WERI-Rb-1 (cell line): ENCODE measurements at places on chromosomes 1 and 21.
A peak's percentile ranks its signal among the peaks of the same experiment; 100 is the strongest.

DNA sequence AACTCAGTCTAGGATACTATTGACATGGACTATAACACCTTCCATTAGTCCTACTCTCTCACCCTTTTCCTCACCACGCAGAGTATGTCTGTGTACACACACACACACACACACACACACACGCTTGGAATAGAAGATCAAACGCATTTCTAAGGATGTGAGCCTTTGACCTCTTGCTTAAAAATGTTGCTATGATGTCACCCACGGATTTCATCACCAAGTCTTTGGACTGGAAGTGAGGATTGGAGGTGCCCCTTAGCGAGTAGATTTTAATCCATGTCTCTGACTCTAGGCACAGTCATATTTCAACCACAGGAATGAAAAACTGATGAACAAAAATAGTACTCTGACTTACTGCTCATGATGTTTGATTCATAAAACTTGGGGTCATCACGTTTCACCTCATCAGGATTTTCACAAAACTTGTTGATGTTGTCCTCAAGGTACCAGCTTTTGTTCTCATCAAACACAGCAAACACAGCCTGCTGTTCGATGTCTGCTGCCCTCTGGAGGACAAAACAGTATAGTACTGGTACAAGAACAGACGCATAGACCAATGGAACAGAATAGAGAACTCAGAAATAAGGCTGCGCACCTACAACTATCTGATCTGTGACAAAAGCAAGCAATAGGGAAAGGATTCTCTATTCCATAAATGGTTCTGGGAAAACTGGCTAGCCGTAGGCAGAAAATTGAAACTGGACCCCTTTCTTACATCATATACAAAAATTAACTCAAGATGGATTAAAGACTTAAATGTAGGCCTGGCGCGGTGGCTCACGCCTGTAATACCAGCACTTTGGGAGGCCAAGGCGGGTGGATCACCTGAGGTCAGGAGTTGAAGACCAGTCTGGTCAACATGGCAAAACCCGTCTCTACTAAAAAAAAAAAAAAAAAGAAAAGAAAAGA, 39.9 kb downstream of the F5 start:
- DNase-seq = peak; percentile 24

GRCh38 chr1:9331558-9332346, 39.1 kb downstream of the SPSB1 start:
- no peak for DNase-seq

DNA sequence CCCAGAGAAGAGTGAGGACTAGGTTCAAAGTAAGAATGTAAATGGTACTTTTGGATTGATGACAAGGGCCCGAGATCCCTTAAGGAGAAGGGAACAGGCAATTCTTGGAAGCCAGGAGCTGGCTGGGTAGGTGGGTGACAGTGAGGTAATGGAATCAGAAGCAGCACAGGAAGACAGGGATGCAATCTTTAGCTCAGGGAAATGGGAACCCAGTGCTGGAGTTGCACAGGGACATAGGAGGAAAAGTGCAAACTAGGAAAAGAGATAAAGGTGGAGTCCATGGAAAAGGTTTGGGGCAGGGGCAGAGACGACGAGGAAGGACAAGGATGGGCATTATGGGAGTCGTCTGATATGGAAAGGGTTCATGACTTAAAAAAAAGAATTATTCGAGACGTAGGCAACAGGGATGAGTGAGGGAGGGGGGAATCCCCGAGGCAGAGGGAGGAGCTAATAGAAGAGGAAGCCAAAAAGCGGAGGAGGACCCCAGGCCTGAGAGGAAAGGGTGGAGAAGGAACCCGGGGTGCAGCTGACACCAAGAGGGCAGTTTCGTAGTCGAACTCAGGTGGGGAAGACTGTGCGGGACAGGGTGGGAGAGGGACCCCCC, 495 bp downstream of the PI4KB start:
- DNase-seq = peak; percentile 70

DNA sequence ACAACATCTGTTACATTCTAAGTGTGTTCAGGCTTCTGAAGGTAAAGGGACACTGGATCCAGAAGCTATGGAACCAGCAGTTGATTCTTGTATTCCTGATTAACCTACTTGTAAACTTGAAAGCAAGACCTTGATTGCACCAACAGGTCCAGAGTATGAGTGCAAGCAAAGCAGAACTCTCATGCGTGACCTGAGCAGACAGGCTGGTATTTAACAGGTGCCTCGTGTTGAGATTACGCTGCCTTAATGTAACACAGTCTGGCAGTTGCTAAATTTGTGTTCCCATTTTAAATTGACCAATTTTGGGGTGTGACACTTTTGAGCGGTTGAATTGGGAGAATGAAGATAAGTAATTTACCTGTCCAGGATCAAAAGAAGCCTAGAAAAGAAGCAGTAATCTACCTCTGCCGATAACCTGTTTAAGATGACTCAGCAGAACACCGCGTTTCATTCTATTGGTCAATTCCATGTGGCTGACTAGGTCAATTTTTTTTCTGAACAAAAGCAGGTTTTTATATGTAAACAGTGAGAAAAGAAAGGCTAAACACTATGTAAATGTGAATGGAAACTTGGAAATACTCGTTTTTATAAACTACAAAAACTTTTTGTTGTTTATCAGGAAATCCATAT, 147.6 kb downstream of the DYRK1A start:
- DNase-seq = no peak

GRCh38 chr1:183218027-183218618, 32.1 kb downstream of the LAMC2 start:
- DNase-seq = peak; percentile 10

DNA sequence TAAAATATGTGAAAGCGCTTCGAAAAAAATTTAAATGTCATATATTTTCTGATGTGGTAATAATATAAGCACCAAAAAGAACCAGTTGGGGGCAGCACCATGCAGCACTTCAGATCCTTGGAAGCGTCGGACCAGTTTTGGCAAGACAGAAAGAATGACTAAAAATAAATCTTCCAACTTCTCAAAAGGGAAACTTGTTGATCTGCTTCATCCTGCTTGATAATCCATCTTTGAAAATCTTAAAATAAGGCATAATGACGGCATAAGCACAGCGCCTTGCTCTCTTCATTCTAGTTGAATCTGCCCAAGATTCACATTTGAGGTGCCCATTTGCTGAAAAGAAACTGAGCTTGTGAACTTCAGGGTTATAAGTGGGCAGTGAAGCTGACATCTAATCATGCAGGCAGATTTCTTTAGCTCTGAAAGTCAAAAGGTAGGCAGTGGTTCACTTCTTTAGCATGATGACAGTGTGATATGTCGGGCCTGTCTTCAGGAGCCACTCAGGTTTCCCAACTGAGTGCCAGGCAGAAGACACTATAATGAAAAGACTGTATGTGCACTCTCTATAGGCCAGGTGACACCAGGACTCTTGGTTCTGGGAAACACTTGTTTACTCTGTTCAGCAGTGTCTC, 19.8 kb upstream of the MUTYH start:
- DNase-seq = peak; percentile 44

DNA sequence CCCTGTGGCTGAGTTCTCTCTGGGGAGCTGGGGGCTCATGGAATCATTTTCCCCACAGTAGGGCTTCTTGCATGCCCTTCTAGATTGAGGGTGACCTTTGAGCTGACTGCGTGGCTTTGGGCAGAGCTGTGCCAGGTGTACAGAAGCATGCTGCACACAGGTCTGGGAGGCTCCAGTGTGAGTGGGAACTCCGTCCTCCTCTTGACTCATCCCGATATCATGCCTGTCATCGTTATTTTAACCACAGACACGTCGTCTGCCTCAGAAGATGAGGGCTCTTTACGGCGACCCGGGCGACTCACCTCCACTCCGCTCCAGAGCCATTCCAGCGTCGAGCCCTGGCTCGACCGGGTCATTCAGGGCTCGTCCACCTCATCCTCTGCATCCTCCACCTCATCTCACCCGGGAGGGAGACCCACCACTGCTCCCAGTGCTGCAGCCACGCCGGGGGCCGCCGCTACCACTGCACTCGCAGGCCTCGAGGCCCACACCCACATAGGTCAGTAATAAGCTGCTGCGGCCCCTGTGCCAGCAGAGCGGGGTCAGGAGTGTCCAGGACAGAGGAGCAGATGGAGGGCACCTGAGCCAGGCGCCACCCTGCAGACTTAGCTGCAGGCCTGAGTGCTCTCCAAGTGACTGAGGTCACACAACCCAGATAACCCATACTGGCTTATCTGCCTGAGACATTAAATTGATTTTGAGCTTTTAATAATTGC, 39.8 kb downstream of the DIP2A start:
- DNase-seq = no peak

GRCh38 chr1:89876463-89876862, 55.6 kb downstream of the LRRC8D start:
- no peak for DNase-seq

DNA sequence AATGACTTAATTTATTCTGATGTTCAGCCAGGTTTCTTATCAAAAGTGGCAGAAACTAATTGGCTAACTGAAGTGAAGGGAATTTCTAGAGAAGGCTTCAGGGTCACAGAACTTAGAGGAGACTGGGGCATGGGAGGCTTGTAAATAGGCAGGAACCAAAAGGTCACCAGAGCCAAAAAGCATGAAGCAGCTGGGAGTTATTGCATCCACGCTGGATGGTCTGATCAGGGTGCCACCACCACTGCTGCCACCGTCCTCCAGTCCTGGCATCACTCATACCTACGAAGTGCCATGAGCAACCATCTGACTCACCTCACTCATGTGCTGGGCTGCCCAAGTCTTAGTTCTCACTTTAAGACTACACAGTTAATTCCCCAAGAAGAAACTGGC, 82.5 kb upstream of the DPH5 start:
- DNase-seq = no peak

- DNase-seq = no peak
Observed at GRCh38 chr1:167656657-167657056, 26.6 kb downstream of the RCSD1 start.

GRCh38 chr1:205365945-205366463, 9.3 kb upstream of the KLHDC8A start:
- no peak for DNase-seq

GRCh38 chr1:178127482-178128191, 33.7 kb downstream of the RASAL2 start:
- DNase-seq = no peak

- DNase-seq = no peak
Observed at GRCh38 chr1:233598891-233599541, 14.9 kb upstream of the KCNK1 start.

GRCh38 chr21:34871026-34871908, 177.8 kb downstream of the RUNX1 start:
- no peak for DNase-seq

DNA sequence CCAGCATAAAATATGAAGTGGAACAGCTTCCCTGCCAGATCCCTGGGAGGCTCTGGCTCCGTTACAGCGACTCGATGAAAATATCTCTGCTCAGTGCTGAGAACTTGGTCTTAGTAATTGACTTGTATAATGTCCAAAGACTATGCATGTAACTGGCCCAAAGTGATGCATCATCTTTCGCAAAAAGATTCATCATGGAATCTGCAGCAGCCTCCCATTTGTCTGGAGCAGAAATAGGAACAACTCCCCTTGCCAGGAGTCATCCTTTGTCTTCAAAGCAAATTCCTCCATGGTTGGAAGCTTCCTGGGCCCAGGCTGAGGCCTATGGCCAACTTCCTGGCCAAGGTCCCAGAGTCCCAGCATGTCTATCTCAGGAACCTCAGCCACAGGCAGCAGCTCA, 16.9 kb upstream of the SLC6A17 start:
- DNase-seq = no peak

DNA sequence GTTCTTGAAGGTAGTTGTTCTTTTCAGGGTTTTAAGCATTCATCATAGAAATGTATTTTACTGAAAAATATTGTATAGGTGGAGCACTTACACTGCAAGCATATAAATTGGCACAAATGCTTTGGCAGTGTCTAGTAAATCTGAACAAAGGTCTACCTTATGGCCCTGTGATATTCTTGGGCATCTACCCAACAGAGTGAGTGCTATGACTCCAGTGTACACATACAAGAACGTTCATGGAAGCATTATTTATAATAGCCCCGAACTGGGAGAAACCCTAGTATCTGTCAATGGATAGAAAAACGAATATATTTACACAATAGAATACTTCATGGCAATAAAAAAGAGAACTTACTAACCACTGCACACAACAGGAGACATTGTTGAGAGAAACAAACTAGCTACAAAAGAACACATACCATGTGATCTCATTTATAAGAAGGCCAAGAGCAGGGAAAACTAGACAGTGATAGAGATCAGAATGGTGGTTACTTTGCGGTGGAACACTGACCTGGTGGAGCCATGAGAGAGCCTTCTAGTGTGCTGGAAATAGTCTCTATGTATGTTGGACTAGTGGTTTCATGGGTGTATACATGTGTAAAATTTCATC, 96.0 kb downstream of the MAB21L3 start:
- no peak for DNase-seq

- DNase-seq = no peak
Observed at GRCh38 chr1:162144853-162145252, 75.4 kb downstream of the NOS1AP start.

- DNase-seq = no peak
Observed at GRCh38 chr1:99600782-99601181, 45.1 kb upstream of the PALMD start.

DNA sequence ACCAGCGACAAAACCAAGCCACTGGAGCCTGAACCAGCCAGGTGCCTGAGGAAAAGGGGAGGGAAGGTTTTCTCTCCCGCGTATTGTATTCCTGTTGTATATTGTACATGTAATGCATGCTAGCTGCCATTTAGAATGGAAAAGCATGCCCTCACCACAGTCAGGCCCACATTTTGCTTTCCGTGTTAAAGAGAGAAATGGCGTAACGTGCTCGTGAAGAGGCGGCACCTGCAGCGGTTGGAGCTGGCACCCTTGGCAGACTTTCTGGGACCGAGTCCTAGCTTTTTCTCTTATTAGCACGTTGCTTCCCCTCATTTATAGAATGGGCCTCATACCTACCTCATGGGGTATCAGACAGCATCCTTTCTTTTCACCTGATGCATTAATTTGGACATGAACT, 135.3 kb upstream of the IRF2BP2 start:
- no peak for DNase-seq

DNA sequence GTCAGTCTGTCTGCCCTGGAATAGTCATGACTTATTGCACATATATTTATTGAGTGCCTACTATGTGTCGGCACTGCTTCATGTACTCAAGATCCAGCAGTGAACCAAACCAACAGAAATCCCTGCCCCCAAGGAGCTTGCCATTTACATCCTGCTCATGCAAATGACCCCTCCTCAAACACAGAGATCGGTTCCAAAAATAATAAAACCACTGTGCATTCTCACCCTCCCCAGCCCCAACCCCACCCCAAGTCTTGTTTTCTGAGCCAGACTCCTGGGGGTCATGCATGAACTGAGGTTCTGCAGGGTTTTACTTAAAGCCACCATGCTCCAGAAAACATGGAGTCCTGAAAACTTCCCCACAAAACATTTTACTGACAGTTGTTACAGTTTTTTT, 61.9 kb downstream of the KIAA0040 start:
- DNase-seq = no peak

DNA sequence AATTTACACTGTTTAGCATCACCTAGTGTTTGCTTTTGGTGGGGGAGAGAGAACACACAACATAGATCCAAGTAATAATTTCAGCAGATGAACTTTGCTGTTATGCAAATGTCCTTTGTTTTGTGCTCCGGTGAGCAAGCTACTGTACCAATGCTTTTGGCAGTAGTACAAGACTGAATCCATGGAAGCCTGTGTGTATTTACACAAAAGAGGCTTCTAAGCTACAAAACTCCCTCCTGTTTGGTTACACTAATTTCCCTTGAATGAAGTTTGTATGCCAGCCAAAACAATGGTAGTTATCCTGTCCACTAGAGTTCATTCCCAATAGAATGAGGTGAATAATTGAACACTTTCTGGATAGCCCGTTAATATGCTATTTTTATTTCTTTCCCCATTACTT, 320.5 kb downstream of the KCTD3 start:
- no peak for DNase-seq
